ENCODE measurements at places on chromosomes 4 and X.

DNA sequence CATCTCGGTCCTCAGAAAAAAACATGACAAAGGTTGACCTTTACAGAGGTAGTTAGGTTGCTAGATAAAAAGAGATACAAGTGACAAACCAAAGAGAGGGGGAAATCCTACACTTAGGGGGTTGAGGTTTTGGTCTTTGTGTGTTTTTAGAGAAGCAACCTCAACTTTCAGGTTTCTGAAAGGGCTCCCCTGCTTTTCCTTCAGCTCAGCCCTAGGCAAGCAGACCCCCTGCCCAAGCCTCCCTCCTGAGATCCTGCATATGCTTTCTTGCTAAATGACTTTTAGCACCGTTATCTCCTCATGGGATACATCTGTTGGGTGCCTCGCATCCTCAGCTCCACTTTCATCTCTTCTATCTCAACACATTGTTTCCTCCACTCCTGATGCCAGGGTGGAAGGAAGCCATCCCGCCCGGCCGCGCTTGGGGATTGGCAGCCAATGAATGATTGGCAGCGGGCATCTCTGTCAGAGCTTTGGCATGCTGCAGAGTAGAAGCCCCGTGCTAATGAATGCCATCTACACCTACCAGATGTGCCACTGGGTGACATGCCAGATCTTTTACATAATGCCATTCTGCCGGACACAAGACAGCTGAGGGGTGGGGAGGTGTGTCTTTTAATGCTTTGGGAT, 15.0 kb upstream of the PRDM8 start:
- peak; percentile 9 for DNase-seq

DNA sequence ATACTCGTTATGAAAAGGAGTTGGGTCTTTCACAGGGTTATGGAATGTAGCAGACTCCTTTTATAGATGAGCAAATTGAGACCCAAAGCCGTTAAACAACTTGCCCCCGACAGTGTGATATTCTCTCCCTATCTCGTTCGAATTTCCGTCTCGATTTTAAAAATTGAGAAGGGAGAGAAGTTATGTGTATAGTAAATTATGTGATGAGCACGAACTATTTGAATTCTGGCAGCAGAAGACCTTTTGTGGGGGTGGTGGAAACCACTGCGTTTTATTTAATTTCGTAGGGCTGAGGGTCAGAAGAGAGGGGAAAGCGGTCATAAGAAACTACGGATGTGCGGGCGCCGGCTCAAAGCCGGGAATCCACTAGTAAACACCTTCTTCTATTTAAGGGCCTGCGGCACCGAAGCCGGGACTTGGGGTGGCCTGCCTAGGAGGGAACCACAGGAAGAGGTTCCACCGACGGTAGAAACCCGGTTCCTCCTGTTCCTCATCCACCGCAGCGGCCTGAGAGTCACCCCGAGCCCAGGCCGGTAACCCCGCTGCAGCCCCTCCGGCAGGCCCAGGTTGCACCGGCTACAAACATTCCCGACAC, 1.5 kb upstream of the DDX3X start:
- DNase-seq: peak; percentile 36

- no peak for DNase-seq
These were observed 241.7 kb upstream of the PSAPL1 start for GRCh38 chr4:7676398-7676922.

DNA sequence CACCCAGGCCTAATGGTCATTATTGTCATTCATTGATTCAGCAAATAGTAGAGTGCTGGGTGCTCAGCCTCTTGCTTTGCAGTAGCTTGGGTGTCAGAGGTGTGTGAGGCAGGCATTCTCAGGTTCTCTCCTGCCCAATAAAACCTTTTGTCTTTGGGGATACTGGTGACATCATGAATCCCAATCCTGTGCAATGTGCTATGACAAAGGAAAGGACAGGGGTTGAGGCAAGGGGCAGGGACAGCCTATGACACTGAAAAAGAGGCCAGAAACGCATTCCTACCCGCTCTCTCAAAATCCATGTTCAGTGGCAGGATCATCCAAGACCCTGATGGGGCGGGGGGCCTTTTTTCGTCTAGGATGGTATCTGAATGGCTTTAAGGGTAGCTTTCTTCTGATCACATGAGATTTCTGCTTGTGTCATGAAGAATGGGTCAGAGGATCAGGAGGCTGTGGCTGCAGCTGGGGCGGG, 1.5 kb upstream of the FAM193A start:
- DNase-seq: no peak

GRCh38 chrX:4844376-4844775, 1130.9 kb upstream of the PRKX start:
- no peak for DNase-seq

DNA sequence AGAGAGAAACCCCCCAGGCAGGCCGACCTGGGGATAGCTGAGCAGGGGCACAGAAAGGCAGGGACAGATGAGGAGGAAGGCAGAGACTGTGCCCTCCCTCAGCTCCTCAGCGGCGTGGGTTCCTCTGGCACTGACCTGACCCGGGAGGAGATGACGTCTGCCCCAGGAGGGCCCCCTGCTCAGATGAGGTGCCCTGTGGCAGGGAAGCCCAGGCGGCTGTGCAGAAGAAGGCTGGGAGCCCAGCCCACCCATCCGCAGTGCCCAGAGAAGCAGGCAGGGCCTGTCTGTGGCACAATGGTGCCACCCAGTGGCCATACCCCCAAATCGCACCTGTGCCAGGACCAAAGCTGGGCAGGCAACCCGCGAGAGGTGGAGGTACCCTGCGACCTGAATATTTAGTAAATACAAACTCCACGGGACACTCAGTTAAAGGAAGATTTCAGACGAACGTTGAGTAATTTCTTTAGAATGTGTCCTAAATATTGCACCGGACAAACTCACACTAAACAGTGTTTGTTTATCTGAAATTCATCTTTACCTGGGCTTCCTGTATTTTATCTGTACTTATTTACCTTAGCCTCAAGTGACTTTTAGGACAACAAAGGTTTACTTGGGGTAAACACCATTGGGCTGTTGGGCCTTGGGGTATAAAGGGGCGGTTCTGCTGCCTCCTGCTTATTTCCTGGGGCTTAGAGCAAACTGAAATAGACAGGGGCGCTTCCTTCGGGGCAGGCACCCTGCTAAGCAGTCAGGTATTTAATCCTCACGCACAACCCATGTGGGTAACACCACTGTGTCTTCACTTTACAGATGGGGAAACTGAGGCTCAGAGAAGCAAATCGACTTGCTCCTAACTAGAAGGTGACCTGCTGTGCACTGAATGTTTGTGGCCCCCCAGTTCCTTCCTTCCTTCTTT, 46.5 kb upstream of the HMX1 start:
- peak; percentile 38 for DNase-seq

GRCh38 chr4:48247878-48248558, 21.6 kb downstream of the TEC start:
- DNase-seq: no peak

DNA sequence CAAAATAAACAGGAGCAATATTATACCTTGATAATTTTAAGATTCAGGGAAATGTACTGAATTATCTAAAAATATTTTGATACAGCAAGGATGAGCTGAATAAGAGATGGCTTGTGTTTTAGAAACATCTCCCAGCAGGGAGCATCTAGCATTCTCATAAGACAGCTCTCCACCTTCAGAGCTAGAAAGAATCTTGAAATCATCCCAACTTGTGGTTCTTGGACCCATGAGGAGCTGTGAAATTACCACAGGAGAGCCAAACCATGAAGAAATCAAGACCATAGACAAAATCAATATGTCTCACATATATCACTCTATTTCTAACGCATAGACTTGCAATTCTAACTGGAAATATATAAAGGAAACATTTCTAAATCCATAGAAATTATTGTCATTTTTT, 210.6 kb upstream of the DKK2 start:
- DNase-seq: no peak

- peak; percentile 22 for DNase-seq
These were observed 64.8 kb downstream of the TBC1D9 start for GRCh38 chr4:140691369-140691768.

GRCh38 chr4:2994917-2995316, 31.5 kb downstream of the GRK4 start:
- no peak for DNase-seq

GRCh38 chrX:41512394-41512793, 65.3 kb downstream of the NYX start:
- no peak for DNase-seq

GRCh38 chr4:77481856-77482255, 123.8 kb upstream of the CXCL13 start:
- DNase-seq: peak; percentile 15

- peak; percentile 11 for DNase-seq
These were observed 967.2 kb downstream of the RPA4 start for GRCh38 chrX:97850911-97851310.

GRCh38 chr4:26384380-26385057, 63.7 kb downstream of the RBPJ start:
- no peak for DNase-seq

- no peak for DNase-seq
These were observed 24.4 kb upstream of the RP2 start for GRCh38 chrX:46812445-46812844.

GRCh38 chr4:184284336-184284690, 66.6 kb upstream of the ENPP6 start:
- no peak for DNase-seq
